Naive thymus-derived CD4-positive, alpha-beta T cell (primary cell): ENCODE measurements at places on chromosomes 7 and 10.

DNA sequence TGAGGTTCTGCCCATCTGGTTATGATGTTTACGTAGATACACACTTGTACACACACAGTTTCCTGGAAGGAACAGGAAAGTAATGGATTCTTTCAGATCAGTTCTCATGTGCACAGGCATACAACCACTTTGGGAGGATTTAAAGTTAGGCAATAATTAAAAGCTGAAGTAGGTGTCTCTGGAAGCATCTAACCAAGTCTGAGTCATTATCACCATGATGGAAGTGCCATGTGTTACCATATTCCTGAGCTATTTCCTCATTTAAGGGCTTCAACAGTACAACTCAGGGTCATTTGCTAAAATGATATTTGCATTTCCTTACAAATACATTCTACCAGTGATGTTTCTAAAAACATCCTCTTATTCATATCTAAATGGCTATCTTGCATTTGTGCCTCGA lies 41.4 kb upstream of the BET1 start:
- no peak for DNase-seq
- no peaks in the 10 kb centered on the region for H3K36me3 ChIP-seq
- no peaks in the 10 kb centered on the region for H3K27me3 ChIP-seq
- H3K4me1 ChIP-seq: no peaks in the 10 kb centered on the region
- no peak overlapping the region for H3K4me3 ChIP-seq
- no peak overlapping the region for H3K27ac ChIP-seq

DNA sequence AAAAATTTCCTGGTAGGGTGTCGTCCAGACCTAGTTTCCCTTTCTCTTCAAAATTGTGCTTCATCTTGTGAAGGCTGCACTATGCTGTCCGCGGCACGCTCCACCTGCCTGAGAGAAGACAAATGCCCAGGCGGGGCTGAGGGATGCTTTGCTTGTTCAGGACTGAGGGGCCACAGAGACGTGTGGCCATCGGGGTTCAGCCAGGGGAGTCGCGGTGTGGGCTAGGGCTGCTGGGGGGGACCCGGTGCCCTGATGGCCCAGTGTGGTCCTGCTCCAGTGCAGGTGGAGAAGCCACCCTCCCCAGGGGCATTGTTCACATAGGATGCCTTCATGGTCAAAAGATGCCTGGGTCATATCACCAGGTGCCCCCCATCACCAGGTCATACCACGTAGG lies 107.8 kb upstream of the SHH start:
- H3K4me1 ChIP-seq: no peaks in the 10 kb centered on the region
- H3K4me3 ChIP-seq: no peak overlapping the region
- H3K36me3 ChIP-seq: no peaks in the 10 kb centered on the region
- H3K27me3 ChIP-seq: no peaks in the 10 kb centered on the region

- no peak for DNase-seq
- no peaks in the 10 kb centered on the region for H3K27me3 ChIP-seq
- no peak overlapping the region for H3K27ac ChIP-seq
- H3K4me3 ChIP-seq: no peak overlapping the region
- H3K4me1 ChIP-seq: no peaks in the 10 kb centered on the region
Measured at GRCh38 chr7:87767827-87768226, 108.3 kb downstream of the SLC25A40 start.

DNA sequence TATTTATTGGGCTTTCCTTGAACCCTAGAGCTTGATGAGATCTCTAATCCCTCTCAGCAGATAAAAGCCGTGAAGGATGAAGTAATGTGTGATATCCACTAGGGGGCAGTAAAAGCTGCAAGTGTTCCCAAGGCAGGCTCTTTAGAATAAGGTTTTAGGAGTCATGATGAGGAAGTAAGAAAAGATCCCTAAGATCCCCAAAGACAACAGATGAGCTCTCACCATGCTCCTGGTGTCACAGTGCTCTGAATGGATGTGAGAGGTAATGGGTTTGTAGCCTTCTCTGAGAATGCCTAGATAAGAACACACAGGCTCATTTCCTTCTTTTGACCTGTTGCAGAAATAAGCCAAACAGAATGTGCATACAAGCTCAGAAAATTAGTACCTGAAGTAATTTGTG lies 70.4 kb upstream of the ITPRID1 start:
- no peak overlapping the region for H3K27ac ChIP-seq
- no peak overlapping the region for H3K4me3 ChIP-seq
- no peak for DNase-seq
- H3K27me3 ChIP-seq: no peaks in the 10 kb centered on the region
- no peaks in the 10 kb centered on the region for H3K36me3 ChIP-seq
- no peaks in the 10 kb centered on the region for H3K4me1 ChIP-seq

GRCh38 chr7:150847536-150847935 lies 4.8 kb upstream of the AOC1 start:
- H3K4me1 ChIP-seq: no peaks in the 10 kb centered on the region
- no peak for DNase-seq
- no peaks in the 10 kb centered on the region for H3K27me3 ChIP-seq
- H3K27ac ChIP-seq: no peak overlapping the region
- no peaks in the 10 kb centered on the region for H3K36me3 ChIP-seq

DNA sequence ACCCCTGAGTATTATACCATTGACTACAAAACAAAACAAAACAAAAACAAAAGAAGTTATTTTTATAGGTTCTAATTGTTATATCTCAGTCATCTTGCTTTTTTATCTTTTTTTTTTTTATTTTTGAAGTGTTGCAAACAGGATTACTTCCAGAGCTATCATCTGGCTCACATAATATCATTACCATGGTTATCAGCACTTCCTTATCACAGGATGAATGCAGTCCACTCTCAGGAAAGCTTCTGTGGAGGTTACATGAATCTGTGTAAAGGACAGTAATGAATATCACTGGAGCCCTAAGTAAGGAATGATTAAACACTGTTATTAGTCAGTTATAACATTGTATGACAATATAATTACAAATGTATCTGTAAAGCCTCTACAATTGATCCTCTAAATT lies 451.5 kb downstream of the PLXDC2 start:
- H3K4me1 ChIP-seq: no peaks in the 10 kb centered on the region
- H3K27ac ChIP-seq: no peak overlapping the region
- H3K27me3 ChIP-seq: no peaks in the 10 kb centered on the region

DNA sequence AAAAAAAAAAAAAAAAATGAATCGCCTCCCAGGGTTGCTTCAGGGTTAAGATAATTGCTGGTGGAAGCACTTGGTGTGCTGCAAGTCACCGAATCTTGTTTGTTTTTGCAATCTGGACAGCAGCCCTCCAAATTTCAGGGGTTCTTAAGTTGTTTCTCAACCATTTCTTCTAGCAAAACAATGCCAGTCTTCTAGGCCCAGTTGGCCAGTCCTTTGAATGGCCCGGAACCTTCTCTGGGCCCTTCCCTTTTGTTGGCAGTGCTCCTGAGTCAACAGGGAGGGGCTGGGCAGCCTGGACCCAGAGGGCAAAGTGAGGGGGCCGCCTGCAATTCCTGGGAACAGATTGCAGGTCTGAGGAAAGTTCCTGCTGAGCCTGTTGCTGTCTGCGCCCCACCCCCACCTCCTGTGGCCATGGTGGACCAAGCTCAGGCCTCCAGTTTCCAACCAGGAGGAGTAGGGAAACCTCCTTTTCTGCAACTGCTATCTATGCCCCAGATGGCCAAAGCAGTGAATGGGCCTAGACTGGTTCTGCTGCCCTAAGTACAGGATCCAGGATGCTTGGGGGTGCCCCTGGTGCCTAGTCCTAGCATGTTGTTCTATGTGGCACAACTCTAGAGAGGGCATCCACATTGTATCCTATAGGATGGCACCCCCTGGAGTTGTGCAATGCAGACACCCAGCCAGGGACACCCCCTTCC lies 31.4 kb upstream of the PDCD4 start:
- DNase-seq: no peak
- H3K27me3 ChIP-seq: no peaks in the 10 kb centered on the region
- no peaks in the 10 kb centered on the region for H3K36me3 ChIP-seq
- no peak overlapping the region for H3K4me3 ChIP-seq
- H3K27ac ChIP-seq: no peak overlapping the region
- H3K4me1 ChIP-seq: peaks cover 15% of the 10 kb centered on the region

DNA sequence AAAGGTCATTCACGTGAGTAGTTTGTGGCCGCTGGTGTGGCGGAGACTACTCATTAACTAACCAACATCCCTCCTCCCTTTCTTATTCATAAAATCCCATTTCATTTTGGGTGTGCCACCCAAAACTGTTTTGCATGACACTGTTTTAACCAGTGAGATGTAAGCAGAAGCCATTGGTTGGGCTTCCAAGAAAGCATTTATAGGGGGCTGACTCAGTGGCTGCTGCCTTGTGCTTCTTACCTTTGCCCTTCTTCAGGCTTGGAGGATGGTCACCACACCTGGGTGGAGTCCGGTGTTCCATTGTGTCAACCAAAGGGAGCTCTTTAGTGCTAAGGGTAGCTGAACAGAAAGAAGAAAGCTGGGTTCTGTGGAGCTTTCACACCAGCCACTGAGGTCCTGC lies 37.2 kb upstream of the EPC1 start:
- no peak overlapping the region for H3K27ac ChIP-seq
- H3K4me3 ChIP-seq: no peak overlapping the region
- H3K4me1 ChIP-seq: peaks cover 6% of the 10 kb centered on the region

- H3K4me1 ChIP-seq: no peaks in the 10 kb centered on the region
- H3K27ac ChIP-seq: no peak overlapping the region
- no peak for DNase-seq
- no peaks in the 10 kb centered on the region for H3K36me3 ChIP-seq
- H3K4me3 ChIP-seq: no peak overlapping the region
Measured at GRCh38 chr7:117472335-117472734, 7.5 kb upstream of the CFTR start.

DNA sequence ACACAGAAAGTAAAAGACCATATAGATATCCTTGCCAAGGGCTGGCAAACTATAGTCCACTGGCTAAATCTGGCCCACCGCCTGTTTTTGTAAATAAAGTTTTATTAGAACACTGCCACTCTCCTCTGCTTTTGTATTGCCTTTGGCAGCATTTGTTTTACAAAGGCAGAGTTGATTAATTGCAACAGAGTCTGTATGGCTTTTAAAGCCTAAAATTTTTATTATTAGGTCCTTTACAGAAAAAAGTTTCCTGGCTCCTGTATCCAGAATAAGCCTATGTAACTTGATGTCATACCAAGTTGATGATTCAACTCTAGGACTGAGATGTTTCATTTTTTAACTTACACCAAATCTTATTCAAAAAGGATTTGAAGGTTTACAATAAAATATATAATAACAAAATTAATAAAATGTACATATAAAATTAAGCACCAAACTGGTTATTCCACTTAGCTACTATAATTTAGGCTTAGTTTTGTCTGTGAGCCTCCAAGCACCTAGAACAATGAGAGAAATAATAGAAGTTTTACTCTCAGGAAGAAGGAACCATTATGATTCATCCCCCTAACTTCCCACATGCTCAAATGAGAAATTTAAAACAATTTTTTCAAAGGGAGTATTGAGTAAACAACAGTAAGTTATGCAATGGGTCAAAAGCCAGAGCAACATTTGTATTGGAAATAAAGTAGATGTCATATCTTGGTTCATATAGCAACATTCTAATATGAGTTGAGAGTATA lies 31.9 kb downstream of the CPED1 start:
- DNase-seq: no peak
- no peaks in the 10 kb centered on the region for H3K27me3 ChIP-seq
- no peak overlapping the region for H3K27ac ChIP-seq
- H3K4me3 ChIP-seq: no peak overlapping the region
- no peaks in the 10 kb centered on the region for H3K4me1 ChIP-seq

- no peak overlapping the region for H3K27ac ChIP-seq
- no peak for DNase-seq
- no peak overlapping the region for H3K4me3 ChIP-seq
- H3K27me3 ChIP-seq: no peaks in the 10 kb centered on the region
Measured at GRCh38 chr7:27111042-27111750, 8.7 kb upstream of the HOXA2 start.

GRCh38 chr10:77297393-77297739 lies 340.2 kb downstream of the KCNMA1 start:
- no peaks in the 10 kb centered on the region for H3K36me3 ChIP-seq
- no peak overlapping the region for H3K27ac ChIP-seq
- no peaks in the 10 kb centered on the region for H3K27me3 ChIP-seq

GRCh38 chr10:49610114-49610457 lies at the start of gene SLC18A3:
SLC18A3 (plus strand) TSS chr10:49610310; CDS start chr10:49610741, 431 bp downstream.
- H3K27me3 ChIP-seq: peaks cover 5% of the 10 kb centered on the region
- no peaks in the 10 kb centered on the region for H3K4me1 ChIP-seq
- no peak for DNase-seq
- no peak within 1 kb of the TSS for H3K4me3 ChIP-seq

DNA sequence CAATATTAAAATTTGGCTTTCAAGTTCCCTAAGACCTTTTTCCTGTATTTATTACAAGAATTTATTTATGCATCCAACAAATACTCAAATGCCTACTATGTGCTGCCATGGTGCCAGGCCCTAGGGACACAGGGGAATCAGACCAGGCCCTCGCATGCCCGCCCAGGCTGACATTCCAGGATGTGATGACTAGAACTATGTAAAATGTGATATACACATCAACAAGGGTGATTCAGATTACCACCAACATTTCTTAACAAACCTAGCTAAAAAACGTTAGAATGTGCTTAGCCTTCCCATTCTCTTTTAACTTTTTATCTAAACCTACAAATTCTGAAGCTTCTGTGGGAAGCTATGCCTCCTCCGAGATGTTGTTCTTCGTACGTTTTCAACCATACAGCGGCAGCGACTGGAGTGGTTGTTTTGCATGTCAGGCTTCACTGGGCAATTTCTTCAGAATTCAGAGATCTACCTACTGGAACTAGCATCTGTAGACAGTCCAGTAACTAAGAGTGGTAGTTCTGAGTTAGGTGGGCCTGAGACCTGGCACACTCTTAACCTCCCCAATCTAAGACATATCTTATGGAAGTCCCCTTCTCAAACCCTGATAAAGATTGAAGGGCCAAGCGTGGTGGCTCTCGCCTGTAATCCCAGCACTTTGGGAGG lies 22.1 kb downstream of the GNA12 start:
- H3K36me3 ChIP-seq: no peaks in the 10 kb centered on the region
- no peaks in the 10 kb centered on the region for H3K27me3 ChIP-seq
- no peak overlapping the region for H3K27ac ChIP-seq
- no peaks in the 10 kb centered on the region for H3K4me1 ChIP-seq

DNA sequence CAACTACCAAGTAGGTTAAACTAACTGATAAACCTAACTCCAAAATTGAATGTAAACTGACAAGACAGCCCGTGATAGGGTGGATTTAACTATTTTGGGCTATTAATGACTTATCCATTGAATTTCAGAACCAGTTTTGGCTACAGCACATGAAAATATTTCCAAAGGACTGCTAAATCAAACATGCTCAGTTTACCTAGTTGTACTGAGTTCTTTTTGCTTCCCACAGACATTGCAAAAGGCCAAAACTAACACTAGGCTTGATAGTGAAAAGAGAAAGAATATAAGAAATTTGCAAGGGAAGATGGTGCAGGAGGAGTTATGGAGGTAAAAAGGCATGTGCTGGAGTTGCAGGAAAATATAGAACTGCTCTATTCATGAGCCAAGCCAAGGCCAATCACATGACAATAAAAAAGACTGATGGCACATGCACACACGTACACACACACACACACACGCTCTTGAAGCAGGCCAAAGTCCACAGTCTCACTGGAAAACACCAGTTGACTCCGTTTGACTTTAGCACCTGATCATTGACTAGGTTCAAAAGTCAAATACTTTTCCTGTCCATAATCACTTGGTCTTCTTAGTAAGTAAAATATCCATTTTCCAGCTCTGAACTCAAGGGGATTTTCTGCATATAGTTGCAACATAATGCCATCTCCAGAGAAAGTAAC lies 76.0 kb upstream of the AGBL3 start:
- DNase-seq: no peak
- no peaks in the 10 kb centered on the region for H3K36me3 ChIP-seq
- no peaks in the 10 kb centered on the region for H3K27me3 ChIP-seq
- H3K27ac ChIP-seq: no peak overlapping the region
- no peaks in the 10 kb centered on the region for H3K4me1 ChIP-seq

- no peak overlapping the region for H3K27ac ChIP-seq
- no peak overlapping the region for H3K4me3 ChIP-seq
- H3K36me3 ChIP-seq: no peaks in the 10 kb centered on the region
Measured at GRCh38 chr7:77685233-77685632, 11.0 kb upstream of the RSBN1L start.
